ENCODE measurements at places on chromosomes 12 and 14.

GRCh38 chr14:24774187-24774915 lies 140.4 kb upstream of the GZMB start:
- DNase-seq, result no peak
- H3K27ac ChIP-seq, result no peak overlapping the region
- H3K27me3 ChIP-seq, result no peaks in the 10 kb centered on the region
- H3K36me3 ChIP-seq, result no peaks in the 10 kb centered on the region
- no peak overlapping the region for H3K4me3 ChIP-seq

DNA sequence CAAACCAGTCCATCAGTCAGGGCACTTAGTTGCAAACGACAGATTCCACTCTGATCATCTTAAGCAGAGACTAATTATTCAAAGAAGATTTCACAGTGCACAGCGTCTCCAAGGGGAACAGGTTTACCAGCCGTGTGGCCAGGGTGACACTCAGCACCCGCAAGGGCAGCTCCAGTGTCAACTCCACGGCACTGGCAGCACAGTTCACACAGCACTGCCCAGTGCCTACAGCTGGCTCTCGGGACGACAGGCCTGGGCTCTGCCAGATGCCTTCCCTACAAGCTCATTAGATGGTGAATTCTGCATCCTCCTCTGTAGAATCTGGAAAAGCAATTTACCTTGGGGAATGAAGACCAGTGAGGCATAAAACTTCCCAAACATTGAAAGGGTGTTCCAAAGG lies 4.9 kb downstream of the OR10P1 start:
- no peak overlapping the region for H3K4me3 ChIP-seq
- no peak for DNase-seq
- H3K27ac ChIP-seq, result no peak overlapping the region
- peaks cover 3% of the 10 kb centered on the region for H3K4me1 ChIP-seq

DNA sequence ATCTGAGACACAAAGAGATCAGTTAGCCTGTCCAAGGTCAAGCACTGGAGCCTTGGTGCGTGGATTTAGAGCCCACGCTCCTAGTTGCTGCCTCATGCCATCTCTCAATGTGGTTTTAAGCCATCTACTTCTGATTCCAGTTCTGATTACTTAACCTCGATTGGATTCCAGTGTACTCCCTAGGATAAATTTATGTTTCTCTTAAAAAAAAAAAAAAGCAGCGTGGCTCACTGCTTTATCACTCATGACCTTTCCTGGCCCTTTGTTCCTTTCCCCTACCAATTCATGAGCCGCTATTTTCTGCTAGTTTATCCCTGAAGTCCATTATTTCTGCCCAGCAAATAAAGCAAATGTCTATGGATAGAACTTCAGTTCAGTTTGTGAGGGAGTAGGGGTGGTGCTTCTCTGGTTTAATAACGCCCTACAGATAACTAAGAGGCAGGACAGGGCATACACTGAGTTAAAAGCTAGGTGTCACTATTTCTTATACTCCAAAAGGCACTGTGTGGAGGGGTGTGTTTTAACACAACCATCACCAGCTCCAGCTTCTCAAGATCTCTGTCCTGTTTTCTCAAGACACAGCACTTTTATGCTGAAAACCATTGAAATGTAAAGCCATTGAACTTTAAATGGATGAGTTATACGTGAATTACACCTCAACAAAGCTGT lies 9.8 kb upstream of the PARP11 start:
- H3K27ac ChIP-seq, result no peak overlapping the region
- H3K27me3 ChIP-seq, result no peaks in the 10 kb centered on the region
- DNase-seq, result no peak
- H3K36me3 ChIP-seq, result no peaks in the 10 kb centered on the region

- DNase-seq, result no peak
- H3K4me1 ChIP-seq, result no peaks in the 10 kb centered on the region
- H3K27ac ChIP-seq, result no peak overlapping the region
- no peak overlapping the region for H3K4me3 ChIP-seq
These were observed 84.2 kb downstream of the SCN8A start for GRCh38 chr12:51675071-51675803.

Measured in neural progenitor cell (in vitro differentiated cells).